ENCODE measurements at places on chromosomes 16 and 17.
A peak's percentile ranks its signal among the peaks of the same experiment; 100 is the strongest.

DNA sequence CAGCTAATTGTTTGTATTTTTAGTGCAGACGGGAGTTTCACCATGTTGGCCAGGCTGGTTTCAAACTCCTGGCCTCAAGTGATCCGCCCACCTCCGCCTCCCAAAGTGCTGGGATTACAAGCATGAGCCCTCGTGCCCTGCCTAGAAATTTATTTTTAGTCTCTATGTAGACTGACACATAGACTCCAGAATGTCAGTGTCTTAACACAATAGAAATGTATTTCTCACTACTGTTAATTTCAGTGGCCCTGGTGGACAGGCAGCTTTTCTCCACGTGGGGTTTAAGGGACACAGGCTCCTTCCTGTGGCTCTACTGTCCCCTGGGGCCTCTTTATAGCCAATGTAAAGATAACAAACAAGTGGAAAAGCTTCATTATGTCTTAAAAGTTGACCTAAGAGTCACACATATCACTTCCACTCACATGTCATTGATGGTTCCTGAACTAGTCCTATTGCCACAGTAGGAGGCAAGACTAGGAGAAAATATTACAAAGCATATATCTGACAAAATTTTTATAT, 43.8 kb downstream of the COPRS start:
- DNase-seq: no peak

DNA sequence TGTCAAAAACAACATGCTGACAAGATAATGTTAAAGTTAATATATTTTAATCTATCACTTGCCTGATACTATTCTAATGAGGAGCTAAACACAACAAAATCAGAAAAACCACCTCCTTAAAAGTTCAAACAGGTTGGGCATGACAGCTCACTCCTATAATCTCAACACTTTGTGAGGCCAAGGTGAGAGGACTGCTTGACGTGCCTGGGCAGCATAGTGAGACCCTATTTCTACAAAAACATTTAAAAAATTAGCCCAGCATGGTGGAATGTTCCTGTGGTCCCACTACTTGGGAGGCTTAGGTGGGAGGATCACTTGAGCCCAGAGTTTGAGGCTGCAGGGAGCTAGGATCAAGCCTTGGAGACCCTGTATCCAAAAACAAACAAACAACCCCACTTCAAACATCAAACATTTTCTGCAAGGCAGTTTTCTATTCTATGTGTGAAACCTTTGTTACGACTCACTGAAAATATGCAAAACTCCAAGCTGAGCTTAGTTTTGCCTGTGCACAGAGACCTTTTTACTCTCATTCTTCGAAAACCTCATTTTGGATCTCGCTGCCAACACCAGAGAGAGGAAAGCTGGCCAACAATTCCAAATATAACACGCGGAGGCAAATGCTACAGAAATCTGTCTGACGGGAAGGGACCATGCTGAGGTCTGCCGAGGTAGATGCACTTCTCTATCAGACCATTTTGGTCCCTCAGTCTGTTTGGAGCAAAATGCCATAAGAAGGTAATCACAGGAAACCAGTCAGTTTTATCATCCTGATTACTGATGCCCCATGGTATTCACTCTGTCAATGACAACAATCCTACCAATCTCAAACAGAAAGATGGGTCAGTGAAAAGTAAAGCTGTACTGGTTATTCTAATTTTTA, 6.2 kb downstream of the PHF12 start:
- no peak for DNase-seq

DNA sequence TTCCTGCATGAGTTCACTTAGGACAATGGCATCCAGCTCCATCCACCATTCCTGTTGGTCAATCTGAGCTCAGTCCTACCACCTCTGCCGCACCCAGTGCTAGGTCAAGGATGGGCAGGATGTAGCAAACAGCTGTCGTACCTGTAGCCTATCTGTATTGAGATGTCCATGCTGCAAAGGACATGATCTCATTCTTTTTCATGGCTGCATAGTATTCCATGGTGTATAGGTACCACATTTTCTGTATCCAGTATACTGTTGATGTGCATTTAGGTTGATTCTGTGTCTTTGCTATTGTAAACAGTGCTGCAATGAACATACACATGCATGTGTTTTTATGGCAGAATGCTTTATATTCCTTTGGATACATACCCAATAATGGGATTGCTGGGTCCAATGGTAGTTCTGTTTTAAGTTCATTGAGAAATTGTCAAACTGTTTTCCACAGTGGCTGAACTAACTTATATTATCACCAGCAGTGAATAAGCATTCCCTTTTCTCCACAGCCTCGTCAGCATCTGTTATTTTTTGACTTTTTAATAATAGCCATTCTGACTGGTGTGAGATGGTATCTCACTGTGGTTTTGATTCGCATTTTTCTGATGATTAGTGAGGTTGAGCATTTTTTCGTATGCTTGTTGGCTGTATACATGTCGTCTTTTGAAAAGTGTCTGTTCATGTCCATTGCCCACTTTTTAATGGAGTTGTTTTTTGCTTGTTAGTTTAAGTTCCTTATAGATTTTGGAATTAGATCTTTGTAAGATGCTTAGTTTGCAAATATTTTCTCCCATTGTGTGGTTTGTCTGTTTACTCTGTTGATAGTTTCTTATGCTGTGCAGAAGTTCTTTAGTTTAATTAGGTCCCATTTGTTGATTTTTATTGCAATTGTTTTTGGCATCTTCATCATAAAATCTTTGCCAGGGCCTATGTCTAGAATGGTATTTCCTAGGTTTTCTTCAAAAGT, 7.2 kb upstream of the MRTFB start:
- DNase-seq: no peak

DNA sequence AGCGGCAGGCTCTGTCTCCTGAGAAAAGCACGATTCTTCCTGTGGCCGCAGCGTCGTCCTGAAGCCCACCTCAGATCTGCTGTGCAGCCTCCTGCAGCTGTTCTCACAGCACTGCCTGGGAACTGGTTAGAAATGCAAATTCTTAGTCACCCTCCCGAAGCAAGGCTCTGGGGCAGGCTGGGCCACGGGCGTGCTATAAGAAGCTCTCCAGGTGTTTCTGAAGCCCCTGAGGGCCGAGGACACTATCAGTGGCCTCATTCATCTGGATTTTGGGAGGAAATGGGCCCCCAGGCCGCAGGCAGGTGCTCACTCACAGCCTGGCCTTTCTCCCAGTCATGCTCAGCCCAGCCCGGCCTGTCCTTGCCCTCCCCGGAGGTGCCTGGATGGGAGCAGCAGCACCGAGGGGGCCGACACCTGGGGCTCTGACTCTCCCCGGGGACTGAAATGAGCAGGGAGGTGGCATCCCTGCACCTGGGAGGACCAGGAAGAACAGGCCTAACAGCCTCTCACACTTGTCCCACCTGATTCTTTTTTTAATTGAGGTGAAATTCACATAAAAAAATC, 10.4 kb upstream of the NLRC3 start:
- DNase-seq: peak; percentile 94

GRCh38 chr17:10022416-10022815, 117.3 kb upstream of the RCVRN start:
- DNase-seq: no peak

All from OCI-LY7 (cell line).